Activated CD8-positive, alpha-beta memory T cell treated with anti-CD3 and anti-CD28 coated beads for 1 hour (primary cell): ENCODE measurements at places on chromosomes 1 and 21.

- DNase-seq, result no peak
Observed at GRCh38 chr1:207280706-207281105, 40.8 kb upstream of the CD55 start.

DNA sequence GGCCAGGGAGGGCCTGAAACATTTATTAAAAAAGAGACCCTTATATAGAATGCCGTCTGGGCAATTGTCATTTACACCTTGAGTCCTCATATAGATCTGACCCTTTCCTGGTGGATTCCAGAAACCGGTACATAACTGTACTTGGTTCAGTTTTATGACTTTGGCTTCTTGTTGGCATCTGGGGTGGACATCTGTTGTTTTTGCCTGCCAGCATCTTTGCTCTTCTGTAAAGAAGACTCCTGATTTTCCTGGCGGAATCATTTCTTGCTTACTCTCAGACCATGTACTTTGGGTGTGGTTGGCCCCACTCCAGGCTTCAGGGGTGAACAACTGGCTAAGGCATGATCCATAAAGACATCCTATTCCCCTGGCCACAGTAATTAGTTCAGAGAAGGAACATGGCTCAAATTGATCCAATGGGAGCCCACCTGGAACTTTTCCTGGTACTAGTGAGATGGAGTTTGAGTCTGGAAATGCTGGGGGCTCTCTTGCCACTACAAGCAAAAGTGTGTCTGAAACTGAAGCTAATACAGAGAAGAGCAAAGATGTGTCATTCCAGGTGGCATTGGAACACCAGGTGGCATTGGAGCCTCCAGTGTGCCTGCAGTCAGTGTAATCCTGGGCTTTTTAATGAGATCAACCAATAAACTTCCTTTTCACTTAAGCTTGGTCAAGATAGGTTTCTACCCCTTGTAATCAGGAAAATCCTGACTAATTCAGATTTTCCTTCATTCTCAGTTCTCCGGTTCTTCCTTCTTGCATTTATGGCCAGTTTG is 332.5 kb upstream of the CAMK1G start:
- no peak for DNase-seq

GRCh38 chr1:46333300-46334029 is 7.1 kb upstream of the NSUN4 start:
- no peak for DNase-seq

DNA sequence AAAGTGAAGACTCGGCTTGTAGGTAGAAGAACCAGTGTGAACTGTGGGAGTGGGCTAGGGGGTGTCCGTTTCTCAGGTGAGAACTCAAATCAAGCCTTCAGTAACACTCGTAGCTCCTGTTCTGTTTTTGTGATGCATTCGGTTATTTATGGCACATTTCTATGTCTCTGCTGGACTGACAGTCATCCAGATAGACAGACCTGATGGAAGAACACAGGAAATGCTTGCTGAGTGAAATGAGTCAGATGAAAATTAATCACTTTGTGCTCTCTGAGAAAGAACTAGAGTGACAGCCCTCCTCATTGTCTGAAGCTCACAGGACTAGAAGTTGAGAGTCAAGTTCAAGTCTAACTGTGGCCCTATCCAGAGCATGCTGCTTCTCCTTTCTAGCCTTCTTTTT is 360.1 kb upstream of the PLXNA2 start:
- DNase-seq, result no peak

- no peak for DNase-seq
Observed at GRCh38 chr1:18325136-18325535, 155.6 kb upstream of the KLHDC7A start.

DNA sequence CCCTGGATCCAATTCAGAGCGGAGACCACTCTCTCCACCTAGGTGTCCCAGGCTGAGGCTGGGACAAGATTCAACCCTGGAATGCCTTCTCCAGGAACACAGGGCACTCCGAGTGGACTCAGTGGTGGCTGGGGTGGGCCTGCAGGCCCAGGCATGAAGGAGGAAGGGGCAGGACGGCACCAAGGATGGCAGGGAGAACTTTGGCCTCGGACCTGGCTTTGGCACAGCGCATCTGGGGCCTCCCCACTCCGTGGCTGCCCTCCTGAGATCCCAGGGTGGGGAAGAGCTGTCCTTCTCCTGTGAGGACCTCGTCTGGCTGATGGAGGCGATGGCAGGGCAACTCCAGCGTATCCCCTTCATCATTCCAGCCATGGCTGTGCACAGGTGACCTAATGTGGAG is 35.6 kb downstream of the DHCR24 start:
- DNase-seq, result no peak

GRCh38 chr21:46226920-46227599 is 1.5 kb downstream of the LSS start:
- DNase-seq, result no peak
